ENCODE measurements at places on chromosomes 12 and 14. TPM values are rescaled to one million over a fixed set of nuclear protein-coding genes. Genes with fewer than 3 reads are reported as not detected.

Gene CABP1
- total RNA-seq = 2.1 TPM

Gene TEX22
- 0.37 TPM for total RNA-seq

Gene OTUB2
- total RNA-seq = 0.85 TPM

Gene RAB2B
- total RNA-seq = 19.7 TPM

Gene OR4N2
- not detected for total RNA-seq

Gene BTG1
- 7.1 TPM for total RNA-seq

Gene SLC6A15
- 17.6 TPM for total RNA-seq

Gene NYNRIN
- 6.4 TPM for total RNA-seq

Gene LRTM2
- total RNA-seq = not detected

Gene KRT74
- not detected for total RNA-seq

Gene KRT79
- not detected for total RNA-seq

Gene TTC6
- under 0.01 TPM for total RNA-seq

Gene RPGRIP1
- total RNA-seq = not detected

Gene PDE6H
- total RNA-seq = not detected

Gene LHX5
- not detected for total RNA-seq

Gene TXNRD1
- 703 TPM for total RNA-seq

Gene PROX2
- total RNA-seq = not detected

Gene ABHD4
- 12.4 TPM for total RNA-seq

Gene GPD1
- not detected for total RNA-seq

Gene USP44
- 13.8 TPM for total RNA-seq

Gene PLEKHG7
- total RNA-seq = not detected

Gene RIMBP2
- total RNA-seq = 0.18 TPM
